ENCODE measurements at places on chromosomes 3 and 15.
A peak's percentile ranks its signal among the peaks of the same experiment; 100 is the strongest.

GRCh38 chr15:38373016-38373415 is 80.9 kb upstream of the FAM98B start:
- no peak for DNase-seq

GRCh38 chr3:52399593-52399992 is 45.3 kb downstream of the SEMA3G start:
- DNase-seq: no peak

- peak; percentile 69 for DNase-seq
Measured at GRCh38 chr15:74320352-74321247, 46.8 kb downstream of the CYP11A1 start.

DNA sequence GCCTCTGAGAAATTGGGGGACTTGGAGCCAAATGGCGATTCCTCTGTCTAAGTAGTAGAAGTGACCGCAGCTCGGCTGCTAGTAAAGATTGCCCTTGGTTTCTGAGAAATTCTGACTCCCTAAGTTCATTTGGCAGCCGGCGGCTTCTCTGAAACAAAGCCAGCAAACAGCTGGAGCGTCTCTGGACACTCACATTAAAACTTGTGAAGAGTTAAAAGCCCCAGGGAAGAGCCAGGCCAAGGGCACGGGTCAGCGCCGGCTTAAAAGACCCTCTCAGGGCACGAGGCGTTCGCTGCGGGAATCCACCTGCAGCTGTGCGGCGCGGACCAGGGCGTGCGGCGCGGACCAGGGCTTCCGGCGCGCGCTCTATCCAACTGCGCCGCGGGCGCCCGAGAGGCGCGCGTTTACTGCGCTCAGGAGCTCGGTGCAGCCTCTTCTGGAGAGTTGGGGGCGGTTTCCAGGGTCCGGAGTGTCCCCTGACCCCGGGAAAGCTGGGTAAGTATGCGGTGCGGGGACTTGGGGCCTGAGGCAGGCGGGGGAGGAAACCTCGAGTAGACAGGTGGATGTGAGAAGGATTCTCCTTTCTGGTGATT is at the start of gene COL6A5:
Gene COL6A5, plus strand, starts transcription at position 186 of the 593 bp plus-strand sequence. CDS start 27,967 bp downstream, outside the sequence.
- no peak for DNase-seq

- no peak for DNase-seq
Measured at GRCh38 chr3:175098644-175099043, 239.5 kb downstream of the NAALADL2 start.
